ENCODE measurements at places on chromosomes 1 and 21.
A peak's percentile ranks its signal among the peaks of the same experiment; 100 is the strongest.

GRCh38 chr1:181135437-181135731 lies 46.9 kb downstream of the IER5 start:
- DNase-seq = peak; percentile 79

- DNase-seq = no peak
These were observed 23.2 kb downstream of the PCNT start for GRCh38 chr21:46347203-46347550.

- DNase-seq = no peak
These were observed 16.7 kb upstream of the DISP1 start for GRCh38 chr1:222798116-222798515.

- no peak for DNase-seq
These were observed 57.0 kb downstream of the YARS1 start for GRCh38 chr1:32759997-32760623.

GRCh38 chr1:37471345-37472231 lies 2.8 kb upstream of the ZC3H12A start:
- peak; percentile 71 for DNase-seq

DNA sequence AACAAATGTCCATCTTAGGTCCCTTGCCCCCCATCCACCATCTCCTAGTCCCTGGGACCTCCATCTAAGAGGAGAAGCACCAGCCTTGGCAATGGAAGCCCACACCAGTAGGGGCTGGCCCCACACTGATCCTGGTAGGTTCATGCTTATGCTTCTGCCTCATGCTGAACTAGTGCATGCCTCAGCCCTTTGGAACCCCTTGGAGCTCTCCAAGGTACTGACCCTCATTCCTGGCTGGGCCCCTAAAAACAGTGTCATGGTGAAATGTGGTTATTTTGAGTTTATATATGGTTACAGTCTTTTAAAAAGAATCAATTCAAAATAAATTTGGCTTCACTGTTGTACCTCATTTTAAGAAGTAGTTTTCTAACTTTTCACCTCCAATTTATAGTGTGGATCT lies 108.3 kb downstream of the HIVEP3 start:
- peak; percentile 84 for DNase-seq

- DNase-seq = no peak
These were observed 143.4 kb downstream of the ZZZ3 start for GRCh38 chr1:77538956-77539518.

Data from hematopoietic multipotent progenitor cell treated with erythropoietin and hydrocortisone succinate and interleukin-3 and kit ligand, for 4 days (in vitro differentiated cells).